ENCODE measurements at places on chromosomes 11 and 22.
A peak's percentile ranks its signal among the peaks of the same experiment; 100 is the strongest.

DNA sequence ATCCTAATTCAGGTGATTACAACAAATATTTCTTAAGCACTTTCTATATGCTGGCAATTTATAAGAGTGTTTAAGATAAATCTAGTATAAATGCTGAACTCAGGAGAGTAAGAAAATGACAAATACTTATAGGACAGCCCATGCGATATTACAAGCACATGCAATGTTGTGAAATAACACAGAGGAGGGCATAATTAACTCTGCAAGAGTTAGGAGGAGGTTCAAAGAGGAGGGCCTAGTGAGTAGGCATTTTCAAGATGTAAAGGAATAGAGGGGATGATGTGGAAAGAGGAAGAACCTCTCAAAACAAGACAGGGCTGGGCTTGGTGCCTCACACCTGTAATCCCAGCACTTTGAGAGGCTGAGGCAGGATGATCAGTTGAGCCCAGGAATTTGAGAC is 37.1 kb upstream of the IL17RA start:
- DNase-seq: no peak

- no peak for DNase-seq
Measured at GRCh38 chr11:61034704-61035525, 63.4 kb downstream of the CD6 start.

DNA sequence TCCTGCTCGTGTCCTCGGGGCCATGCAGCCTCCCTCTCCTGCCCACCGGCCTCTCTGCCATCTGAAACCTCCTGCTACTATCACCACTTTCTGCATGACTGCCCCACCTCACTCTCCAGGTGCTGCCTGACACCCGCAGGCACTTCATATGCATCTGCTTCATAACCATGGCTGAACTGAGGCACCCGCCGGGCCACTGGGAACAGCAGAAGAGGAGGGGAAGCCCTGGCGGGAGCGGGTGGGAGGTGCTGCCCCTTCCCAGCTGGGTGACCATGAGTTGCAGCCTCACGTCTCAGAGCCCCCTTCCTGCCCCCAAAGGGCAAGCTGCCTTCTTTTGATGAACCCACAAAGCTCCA is 21.7 kb upstream of the PICK1 start:
- no peak for DNase-seq

- no peak for DNase-seq
Measured at GRCh38 chr11:35111161-35112055, 27.6 kb upstream of the CD44 start.

DNA sequence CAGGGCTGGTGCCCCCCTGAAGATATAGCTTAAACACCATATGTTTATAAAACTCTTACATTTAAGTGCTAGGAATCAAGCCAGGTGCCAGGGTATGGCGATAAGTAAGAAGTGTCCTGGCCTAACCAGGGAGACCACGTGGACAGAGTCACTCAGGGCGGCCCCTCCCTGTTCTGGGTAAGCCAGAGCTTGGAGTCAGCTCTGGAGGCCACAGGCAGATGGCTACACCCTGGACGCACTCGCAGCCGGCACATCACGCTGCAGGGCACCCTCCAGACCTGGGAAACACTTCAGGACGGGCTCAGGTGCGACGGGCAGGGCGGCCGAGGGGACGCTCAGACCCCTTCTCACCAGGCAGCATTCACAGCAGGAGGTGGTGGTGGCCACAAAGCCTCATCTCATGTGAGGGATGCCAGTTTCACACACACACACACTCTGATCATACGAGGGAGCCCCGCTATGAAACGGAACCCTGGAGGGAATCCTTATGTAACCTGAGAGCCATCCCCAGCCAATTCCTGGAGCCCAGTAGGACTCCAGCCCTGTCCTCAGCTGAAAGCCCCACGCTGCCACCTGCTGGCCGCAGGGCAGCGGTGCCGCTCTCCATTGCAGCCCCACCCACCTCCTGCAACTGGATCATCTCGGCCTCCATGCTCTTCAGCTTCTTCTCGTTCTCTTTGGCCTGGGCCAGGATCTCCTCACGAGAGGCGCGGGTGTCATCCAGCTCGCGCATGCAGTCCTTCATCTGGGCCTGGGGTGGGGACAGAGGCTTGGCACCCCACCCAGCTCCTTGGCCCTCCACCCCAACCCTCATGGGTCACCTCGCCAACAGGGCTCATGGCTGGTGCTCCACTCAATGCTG is 33.4 kb downstream of the APOL1 start:
- peak; percentile 59 for DNase-seq

GRCh38 chr11:32210556-32210955 is 119.7 kb downstream of the RCN1 start:
- no peak for DNase-seq

All from D721Med (cell line).